Fibroblast of villous mesenchyme (primary cell): ENCODE measurements at places on chromosomes 3 and 15.

DNA sequence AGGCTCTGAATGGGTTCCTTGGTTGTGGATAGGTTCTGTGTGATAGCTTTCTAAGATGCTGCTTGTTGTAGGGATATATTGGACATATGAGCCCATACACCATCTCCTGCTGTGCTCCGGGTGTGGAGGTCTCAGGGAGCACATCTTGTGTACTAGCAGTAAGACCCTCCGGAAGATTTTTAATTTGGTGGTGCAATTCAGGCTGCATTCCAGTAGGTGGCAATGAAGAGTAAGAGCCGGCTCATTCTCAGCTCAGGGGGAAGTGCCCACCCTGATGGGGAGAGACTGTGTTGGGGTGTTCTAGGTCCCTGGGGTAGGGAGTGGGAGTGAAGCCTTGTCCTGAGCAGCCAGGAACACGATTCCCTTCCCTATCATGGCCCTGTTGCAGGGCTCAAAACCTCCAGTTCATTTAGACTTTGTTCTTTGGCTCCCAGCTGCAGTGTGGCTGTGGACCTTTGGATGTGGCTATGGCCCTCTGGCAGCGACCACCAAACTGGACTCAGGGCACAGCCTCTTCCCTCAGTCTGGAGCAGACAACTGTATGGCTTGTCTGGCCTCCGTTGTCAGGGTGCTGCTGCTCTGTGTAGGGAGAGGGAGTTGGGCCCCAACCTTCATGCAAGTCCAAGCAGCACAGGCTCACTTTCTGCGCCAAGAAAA lies 104.7 kb downstream of the UNC13C start:
- no peak for DNase-seq

- DNase-seq: no peak
Observed at GRCh38 chr15:66982816-66983215, 82.6 kb upstream of the SMAD3 start.

DNA sequence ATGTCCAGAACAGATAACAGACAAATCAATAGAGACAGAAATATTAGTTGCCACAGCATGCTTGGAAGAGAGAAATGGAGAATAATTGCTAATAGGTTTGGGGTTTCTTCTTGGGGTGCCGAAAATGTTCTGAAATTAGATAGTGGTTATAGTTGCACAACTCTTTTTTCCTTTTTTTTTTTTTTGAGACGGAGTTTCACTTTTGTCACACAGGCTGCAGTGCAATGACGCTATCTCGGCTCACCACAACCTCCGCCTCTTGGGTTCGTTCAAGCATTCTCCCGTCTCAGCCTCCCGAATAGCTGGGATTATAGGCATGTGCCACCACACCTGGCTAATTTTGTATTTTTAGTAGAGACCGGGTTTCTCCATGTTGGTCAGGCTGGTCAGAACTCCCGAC lies 163.3 kb downstream of the PLCH1 start:
- no peak for DNase-seq

GRCh38 chr3:192917404-192918274 lies at the start of gene MB21D2:
TSS of gene MB21D2 (minus strand) at chr3:192917856. CDS start at chr3:192917840, 16 bp downstream.
- peak; percentile 89 for DNase-seq

DNA sequence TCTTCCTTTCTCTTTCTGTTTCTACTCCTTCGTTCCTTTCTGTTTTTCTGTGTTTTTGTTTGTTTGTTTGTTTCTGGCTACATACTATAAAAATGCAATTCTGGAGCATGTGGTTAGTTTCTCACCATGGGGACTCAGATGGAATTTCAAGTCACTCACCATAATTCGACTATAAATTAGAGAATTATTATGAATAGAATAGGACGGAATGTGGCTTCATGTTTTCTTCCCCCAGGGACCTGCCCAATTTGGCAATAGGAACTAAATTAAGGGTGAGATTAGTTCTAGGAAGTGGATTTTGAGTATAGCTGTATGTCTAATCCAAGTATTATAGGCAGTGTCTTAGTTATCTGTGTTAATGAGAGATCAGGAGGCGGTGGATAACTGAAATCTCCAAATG lies 96.9 kb downstream of the THSD4 start:
- DNase-seq: no peak

DNA sequence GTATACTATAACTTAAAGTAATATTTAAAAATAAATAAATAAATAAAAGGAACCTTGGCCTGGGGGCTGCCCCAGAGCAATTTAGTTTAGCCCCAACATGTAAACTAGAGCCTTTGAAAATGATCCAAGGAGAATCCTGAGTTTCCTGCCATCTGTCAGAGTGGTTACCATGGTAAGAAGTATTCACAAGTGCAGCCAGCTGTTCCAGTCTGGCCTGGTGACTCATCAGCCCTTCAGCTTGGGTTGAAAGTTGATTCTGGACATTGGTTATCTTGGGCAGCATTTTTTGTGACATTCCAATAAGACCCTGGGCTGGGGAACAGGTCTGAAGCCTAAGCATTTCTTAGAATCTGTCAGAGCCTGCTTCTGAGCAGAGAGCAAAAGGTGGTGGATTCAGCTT lies 72.7 kb upstream of the LRTM1 start:
- DNase-seq: peak; percentile 86

DNA sequence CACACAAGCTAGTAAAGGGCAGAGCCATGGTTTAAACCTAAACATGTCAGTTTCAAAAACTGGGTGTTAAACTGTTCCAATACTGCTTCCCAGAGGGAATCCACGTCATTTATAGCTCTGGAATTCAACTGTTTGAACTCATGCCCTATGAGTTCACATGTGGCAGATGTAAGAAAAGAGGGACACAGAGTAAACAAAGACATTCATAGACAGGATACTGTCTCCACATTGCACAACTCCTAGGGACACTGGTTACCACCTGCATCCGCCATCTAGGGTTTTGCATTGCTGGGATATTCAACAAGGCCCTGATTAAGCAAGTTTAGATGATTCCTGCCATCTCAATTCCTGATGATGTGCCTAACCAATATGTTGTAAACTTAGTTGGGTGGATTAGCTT lies 134.1 kb upstream of the COL8A1 start:
- peak; percentile 94 for DNase-seq

DNA sequence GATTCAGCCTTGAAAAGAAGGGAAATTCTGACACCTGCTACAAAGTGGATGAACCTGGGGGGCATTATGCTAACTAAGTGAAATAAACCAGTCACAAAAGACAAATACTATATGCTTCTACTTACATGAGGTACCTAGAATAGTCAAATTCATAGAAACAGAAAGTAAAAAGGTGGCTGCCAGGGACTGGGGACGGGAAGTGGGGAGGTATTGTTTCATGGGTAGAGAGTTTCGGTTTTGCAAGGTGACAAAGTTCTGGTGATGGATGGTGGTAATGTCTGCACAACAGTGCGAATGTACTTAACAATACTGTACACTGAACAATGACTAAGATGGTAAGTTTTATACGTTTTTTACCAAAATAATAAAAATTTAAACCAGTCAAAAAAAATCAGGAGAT lies 4.8 kb downstream of the IDH2 start:
- DNase-seq: peak; percentile 7

GRCh38 chr15:77579498-77580188 lies 53.1 kb downstream of the LINGO1 start:
- no peak for DNase-seq

DNA sequence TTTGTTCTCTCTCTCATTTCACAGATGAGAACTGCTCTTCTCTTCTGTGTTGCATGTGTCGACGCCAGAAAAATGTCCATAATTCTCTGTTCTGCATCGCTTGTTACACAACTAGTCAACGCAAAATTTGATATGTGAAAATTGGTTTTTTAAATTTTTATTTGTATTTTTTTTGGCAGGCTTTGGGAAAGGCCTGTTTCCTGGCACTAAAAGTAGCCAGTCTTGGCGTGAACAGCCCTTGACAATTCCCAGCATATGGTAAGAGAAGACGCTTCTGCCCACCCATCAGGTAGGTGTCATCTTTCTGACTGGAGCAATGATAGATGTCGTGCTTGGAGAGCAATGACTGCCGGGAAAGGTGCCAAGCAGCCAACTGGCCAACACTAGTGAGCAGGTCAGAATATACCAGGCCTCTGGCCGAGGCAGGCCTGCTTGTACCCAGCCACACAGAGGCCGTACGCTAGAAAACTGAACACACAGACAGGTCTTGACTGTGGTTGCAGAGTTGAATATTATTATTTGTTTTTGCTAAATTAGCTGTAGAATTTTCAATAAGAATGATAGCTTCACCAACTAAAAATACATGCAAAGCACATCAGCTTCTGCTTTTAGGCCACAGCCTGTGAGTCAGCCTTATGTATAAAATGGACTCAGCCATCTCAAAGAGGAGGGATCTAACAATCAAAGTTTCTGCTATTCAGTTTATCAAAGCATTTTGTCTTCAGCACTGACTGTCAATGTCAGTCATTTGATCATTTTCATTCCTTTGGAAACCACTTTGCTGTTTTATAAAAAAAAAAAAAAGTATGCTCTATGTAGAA lies 837.5 kb downstream of the MCTP2 start:
- DNase-seq: no peak

DNA sequence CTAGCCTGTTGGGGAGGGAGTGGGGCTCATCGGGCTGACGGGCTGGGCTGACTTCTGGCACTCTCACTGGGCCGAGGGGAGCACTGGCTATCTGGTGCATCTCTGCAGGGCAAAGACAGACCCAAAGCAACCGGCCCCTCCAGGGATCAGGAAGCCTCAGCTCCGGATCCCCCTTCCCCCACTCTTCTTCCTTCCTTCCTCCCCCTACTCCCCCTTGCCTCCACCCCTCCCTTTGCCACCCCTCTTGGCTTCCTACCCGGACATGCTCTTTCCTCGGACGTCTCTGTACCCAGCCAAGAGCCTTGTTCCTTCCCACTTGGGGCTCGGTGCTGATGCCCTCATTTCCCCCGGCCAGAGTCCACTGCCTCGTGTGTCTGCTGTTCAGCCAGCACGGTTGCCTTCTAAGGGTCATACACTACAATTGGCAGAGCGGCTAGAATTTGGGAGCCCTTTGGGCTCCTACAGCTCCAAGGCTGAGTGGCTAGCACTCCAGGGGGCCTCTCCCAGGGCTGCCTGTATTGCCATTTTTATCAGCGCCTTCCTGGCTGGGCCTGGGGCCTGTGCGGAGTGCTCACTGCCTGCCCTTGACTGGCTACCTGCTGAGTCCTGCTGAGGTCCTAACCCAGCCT lies 10.9 kb downstream of the SEMA3F start:
- no peak for DNase-seq

- no peak for DNase-seq
Observed at GRCh38 chr3:62496503-62496902, 123.2 kb upstream of the FEZF2 start.

- no peak for DNase-seq
Observed at GRCh38 chr15:27702581-27702980, 396.5 kb downstream of the OCA2 start.

- DNase-seq: peak; percentile 29
Observed at GRCh38 chr3:50268703-50269451, at the start of gene SEMA3B. TSS of gene SEMA3B (plus strand) at chr3:50269147. CDS start at chr3:50269241, 94 bp downstream.

DNA sequence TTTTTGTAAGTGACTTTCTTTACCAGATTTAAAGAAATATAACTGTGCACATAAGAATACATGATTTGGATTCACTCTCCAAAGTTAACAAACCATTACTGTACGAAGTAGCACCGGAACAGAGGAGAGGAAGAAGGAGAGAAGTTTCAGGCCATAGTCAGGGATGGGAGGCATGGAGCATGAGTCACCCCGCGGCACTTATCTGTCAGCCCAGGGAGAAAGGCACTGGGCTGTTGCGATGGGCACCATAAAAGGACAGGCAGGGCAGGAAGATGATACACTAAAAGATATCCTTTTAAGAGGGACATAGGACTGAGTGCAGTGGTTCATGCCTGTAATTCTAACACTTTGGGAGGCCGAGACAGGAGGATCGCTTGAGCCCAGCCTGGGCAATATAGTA lies 37.0 kb downstream of the TTC23 start:
- DNase-seq: peak; percentile 64

GRCh38 chr3:186173224-186173815 lies 64.4 kb upstream of the ETV5 start:
- no peak for DNase-seq

DNA sequence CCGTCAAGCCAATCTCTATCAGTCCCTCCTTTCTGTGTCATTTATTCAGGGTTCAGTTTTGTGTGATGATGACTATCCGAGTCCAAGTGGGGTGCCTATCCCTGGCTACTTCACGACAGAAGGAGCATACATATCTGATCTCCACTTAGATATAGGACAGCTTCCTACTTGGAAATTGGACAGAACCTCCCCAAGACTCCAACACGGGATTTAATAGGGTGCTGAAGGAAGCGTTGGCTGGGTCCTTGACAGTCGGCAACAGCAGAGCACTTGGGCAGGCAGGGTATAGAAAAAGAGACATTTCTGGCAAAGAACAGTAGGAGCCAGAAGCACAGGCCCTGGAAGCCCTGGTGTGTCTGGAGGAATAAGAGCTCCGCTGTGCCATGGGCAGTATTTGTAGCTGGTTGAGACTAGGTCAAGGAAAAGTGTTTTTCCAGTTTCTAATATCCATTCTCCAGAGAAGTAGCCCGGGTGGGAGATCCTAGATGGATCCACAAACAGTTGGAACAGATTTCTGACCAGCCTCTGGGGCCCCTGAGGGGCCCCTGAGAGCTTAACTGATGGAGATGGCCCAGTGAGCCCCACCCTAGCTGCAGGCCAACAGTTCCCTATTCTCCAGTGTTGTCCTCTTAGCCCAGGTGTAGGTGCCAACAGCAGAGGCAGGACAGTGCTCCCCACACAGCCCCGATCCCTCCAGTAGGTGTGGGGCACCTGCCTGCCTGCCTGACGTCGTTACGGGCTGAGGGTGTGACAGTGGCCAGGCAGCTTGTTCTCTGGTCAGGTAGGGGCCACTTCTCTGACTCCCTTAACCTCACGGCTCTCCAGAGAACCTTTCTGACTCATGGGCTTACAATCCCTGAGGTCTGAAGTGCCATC lies 130.8 kb downstream of the CHCHD6 start:
- DNase-seq: no peak

DNA sequence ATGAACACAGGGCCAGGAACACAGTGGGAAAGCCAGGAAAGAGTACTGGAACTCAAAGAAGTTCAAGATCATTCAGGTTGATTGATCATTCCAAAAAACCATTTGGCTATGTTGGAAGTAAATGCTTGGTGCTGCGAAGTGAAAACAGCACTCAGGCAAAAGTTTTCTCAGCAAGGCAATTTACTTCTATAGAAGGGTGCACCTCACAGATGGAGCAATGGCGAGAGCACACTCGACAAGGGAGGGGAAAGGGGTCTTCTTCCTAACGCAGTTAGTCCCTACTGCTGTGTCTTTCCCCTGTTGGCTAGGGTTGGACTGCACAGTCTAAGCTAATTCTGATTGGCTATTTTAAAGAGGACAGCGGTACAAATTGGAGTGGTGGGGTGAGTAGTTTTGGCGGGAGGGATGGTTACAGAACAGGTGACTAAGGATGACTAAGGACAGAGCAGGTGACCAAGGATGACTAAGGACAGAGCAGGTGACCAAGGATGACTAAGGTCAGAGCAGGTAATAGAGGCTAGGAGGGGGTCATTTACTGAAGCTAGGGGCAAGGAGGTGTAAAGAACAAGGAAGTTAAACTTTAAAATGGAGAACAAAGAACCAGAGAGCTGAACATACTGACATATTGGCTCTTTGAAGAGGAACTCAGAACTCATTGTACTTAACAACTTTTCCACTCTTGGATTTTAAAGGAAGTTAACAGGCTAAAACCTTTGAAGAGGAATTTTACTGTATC lies 43.3 kb downstream of the HOMER2 start:
- DNase-seq: no peak

GRCh38 chr15:36497901-36498300 lies 81.5 kb upstream of the CDIN1 start:
- DNase-seq: peak; percentile 14
